ENCODE measurements at places on chromosomes 6 and 20. TPM values are rescaled to one million over a fixed set of nuclear protein-coding genes. Genes with fewer than 3 reads are reported as not detected.

GRCh38 chr6:31239854-31240253, 32.0 kb downstream of the HLA-C start:
- peaks cover 5% of the 10 kb centered on the region for H3K4me1 ChIP-seq
- H3K4me3 ChIP-seq, result no peak overlapping the region
- H3K27me3 ChIP-seq, result peaks cover 9% of the 10 kb centered on the region
- H3K36me3 ChIP-seq, result no peaks in the 10 kb centered on the region
- H3K27ac ChIP-seq, result no peak overlapping the region
- no peak for DNase-seq

DNA sequence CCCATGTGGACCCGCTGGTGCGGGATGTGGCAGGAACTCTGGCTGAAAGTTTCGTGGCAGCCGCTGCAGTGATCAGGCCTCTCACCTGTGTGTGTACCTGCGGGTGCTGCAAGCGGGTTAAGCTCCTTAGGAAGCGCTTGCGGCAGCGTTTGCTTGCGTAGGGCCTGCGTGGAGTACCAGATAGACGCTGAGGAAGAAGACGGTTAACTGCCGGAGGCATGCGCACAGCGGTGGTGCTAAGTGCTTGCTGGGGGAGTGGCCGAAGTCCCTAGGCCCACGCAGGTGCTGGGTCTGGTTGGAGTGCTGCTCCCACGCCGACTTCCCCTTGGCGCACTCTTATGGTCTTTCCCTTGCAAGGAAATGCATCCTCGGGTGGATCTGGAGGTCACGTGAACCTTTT, 23.0 kb downstream of the ZSCAN31 start:
- no peak for DNase-seq
- H3K27ac ChIP-seq, result no peak overlapping the region
- no peaks in the 10 kb centered on the region for H3K4me1 ChIP-seq
- no peak overlapping the region for H3K4me3 ChIP-seq
- H3K36me3 ChIP-seq, result no peaks in the 10 kb centered on the region

DNA sequence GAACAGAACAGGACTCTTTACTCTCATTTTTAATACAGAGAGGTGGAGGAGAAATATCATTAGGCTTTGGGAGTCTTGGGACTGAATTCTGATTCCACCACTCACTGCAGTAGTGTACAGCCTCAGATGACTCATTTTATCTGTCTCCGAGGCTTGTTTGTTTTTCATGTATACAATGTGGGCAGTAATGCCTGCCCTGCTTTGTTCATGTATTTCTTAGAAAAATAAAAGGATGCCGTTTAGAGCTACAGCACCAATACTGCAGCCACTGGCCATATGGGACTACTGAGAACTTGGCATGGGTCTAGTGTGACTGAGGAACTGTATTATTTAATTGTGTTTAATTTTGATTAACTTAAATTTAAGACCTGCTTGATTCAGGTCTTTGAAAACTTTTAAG, 41.2 kb upstream of the JAG1 start:
- no peaks in the 10 kb centered on the region for H3K36me3 ChIP-seq
- DNase-seq, result no peak
- no peaks in the 10 kb centered on the region for H3K4me1 ChIP-seq
- H3K4me3 ChIP-seq, result no peak overlapping the region

- H3K4me1 ChIP-seq, result peaks cover under 1% of the 10 kb centered on the region
- no peak for DNase-seq
- no peak overlapping the region for H3K27ac ChIP-seq
- peaks cover 35% of the 10 kb centered on the region for H3K27me3 ChIP-seq
- H3K36me3 ChIP-seq, result peaks cover 4% of the 10 kb centered on the region
- no peak overlapping the region for H3K4me3 ChIP-seq
These were observed 78.9 kb downstream of the TOX2 start for GRCh38 chr20:43993560-43993959.

GRCh38 chr6:128508588-128509296, 11.7 kb downstream of the PTPRK start:
- H3K27ac ChIP-seq, result no peak overlapping the region
- H3K4me1 ChIP-seq, result no peaks in the 10 kb centered on the region
- no peak overlapping the region for H3K4me3 ChIP-seq
- no peak for DNase-seq

GRCh38 chr20:732727-733126, 35.6 kb downstream of the SLC52A3 start:
- H3K27ac ChIP-seq, result no peak overlapping the region
- H3K4me1 ChIP-seq, result no peaks in the 10 kb centered on the region
- no peaks in the 10 kb centered on the region for H3K36me3 ChIP-seq
- DNase-seq, result no peak
- H3K4me3 ChIP-seq, result no peak overlapping the region
- peaks cover 29% of the 10 kb centered on the region for H3K27me3 ChIP-seq

GRCh38 chr6:38352636-38353035, 287.1 kb downstream of the BTBD9 start:
- H3K27me3 ChIP-seq, result no peaks in the 10 kb centered on the region
- no peaks in the 10 kb centered on the region for H3K36me3 ChIP-seq
- peaks cover 18% of the 10 kb centered on the region for H3K4me1 ChIP-seq
- DNase-seq, result no peak

GRCh38 chr6:16903470-16903869, 142.2 kb upstream of the ATXN1 start:
- no peak for DNase-seq
- H3K27ac ChIP-seq, result no peak overlapping the region
- no peak overlapping the region for H3K4me3 ChIP-seq
- H3K36me3 ChIP-seq, result no peaks in the 10 kb centered on the region
- H3K4me1 ChIP-seq, result no peaks in the 10 kb centered on the region

GRCh38 chr6:15423286-15423993, 177.6 kb downstream of the JARID2 start:
- no peaks in the 10 kb centered on the region for H3K27me3 ChIP-seq
- no peak for DNase-seq
- H3K4me3 ChIP-seq, result no peak overlapping the region
- H3K36me3 ChIP-seq, result peaks cover 42% of the 10 kb centered on the region

Gene MEP1A
- not detected for total RNA-seq

Gene KCNB1
- total RNA-seq, result 0.05 TPM

Gene GABRR1
- not detected for total RNA-seq

Gene XKR7
- total RNA-seq, result not detected

Gene OR2B6
- not detected for total RNA-seq

Data from activated CD4-positive, alpha-beta memory T cell treated with anti-CD3 and anti-CD28 coated beads, Interleukin-2, amount 10 ng/mL, durations not matched to agents 7 days and 5 days (primary cell).